ENCODE measurements at places on chromosomes 7 and 10. TPM values are rescaled to one million over a fixed set of nuclear protein-coding genes. Genes with fewer than 3 reads are reported as not detected.

DNA sequence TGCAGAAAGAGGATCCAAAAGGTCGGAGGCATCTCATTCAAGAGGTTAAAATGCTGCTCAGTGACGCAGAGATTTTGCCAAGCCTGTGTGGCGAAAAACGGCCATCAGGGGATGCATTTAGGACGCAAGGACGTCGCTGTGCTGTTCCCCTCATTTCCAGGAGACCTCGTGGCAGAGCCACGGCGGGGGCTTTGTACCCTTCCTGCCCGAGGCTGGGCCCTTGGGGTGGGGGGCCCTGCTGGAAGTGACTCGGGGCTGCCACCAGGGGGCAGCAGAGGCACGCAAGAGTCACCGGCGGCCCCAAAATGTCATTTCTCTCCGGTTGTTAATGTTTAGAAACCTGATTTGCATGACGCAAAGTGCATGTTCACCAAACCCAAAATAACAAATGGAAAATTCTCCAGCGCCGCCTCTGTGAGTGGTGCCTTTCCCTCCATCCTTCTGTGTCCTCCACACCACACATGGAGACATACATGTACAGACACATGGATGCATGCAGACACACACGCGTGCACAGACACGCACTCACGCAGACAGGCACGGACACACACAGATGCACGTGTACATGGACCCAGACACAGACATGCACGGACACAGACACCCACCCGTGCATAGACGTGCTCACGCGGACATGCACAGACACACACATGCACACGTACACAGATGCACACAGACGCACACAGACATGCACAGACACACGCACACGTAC is 51.0 kb upstream of the NKX6-2 start:
- DNase-seq, result peak; percentile 4
- H3K36me3 ChIP-seq, result no peaks in the 10 kb centered on the region
- no peak overlapping the region for H3K27ac ChIP-seq
- H3K4me1 ChIP-seq, result no peaks in the 10 kb centered on the region
- no peak overlapping the region for H3K4me3 ChIP-seq
- peaks cover 15% of the 10 kb centered on the region for H3K27me3 ChIP-seq

- H3K36me3 ChIP-seq, result no peaks in the 10 kb centered on the region
- H3K27ac ChIP-seq, result no peak overlapping the region
- H3K4me3 ChIP-seq, result no peak overlapping the region
- H3K4me1 ChIP-seq, result peaks cover 7% of the 10 kb centered on the region
Observed at GRCh38 chr10:24857031-24857725, 95.2 kb downstream of the PRTFDC1 start.

DNA sequence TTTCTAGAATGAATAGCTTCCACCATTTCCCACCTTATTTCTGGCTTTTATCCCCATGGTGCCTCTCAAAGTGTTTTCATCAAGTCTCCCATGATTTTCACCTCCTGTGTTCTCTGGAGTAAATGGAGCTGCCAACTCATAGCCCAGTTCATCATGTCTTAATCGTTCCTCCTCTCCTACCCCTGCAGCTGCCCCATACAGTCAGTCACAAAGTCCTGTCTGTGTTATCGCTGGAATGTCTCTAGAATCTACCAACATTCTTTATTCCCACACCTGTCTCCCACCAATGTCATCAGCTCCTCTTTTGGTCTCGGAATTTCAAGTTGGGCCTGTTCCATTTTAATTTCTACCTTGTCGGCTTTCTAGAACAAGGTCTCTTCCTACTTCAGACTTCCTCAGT is 178.9 kb downstream of the MLLT10 start:
- peaks cover 11% of the 10 kb centered on the region for H3K36me3 ChIP-seq
- DNase-seq, result no peak
- no peak overlapping the region for H3K4me3 ChIP-seq
- no peaks in the 10 kb centered on the region for H3K27me3 ChIP-seq
- no peak overlapping the region for H3K27ac ChIP-seq
- peaks cover 5% of the 10 kb centered on the region for H3K4me1 ChIP-seq

DNA sequence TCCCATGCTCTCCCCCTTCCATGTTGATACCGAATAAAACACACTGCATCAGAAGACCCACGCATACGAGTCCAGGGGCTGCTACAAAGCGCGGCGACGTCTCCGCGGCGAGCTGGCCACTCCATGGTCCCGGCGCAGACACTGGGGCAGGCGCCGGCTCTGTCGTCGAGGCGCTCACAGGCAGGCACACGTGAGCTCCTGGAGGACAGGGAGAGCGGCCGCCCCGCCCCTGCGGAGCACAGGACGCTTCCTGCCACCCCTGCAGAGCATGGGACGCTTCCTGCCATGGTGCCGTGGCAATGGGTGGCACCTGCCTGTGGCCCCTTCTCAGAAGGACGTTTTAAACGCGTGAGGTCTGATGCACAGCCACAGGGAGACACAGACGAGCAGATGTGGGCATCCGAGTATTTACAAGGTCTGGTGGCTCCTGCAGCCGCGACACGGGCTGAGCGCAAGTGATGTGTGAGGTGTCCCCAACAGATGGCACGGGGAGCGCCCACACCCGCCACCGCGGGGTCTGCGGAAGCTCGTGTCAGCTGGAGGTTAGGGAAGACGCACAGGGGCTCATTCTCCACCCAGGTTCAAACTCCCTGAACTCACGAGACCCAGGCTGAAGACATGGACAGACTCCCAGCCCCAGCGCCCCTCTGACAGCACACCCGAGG is 21.4 kb upstream of the GPR146 start:
- H3K27ac ChIP-seq, result no peak overlapping the region
- no peak overlapping the region for H3K4me3 ChIP-seq
- H3K27me3 ChIP-seq, result no peaks in the 10 kb centered on the region
- peaks cover 3% of the 10 kb centered on the region for H3K4me1 ChIP-seq
- H3K36me3 ChIP-seq, result peaks cover 36% of the 10 kb centered on the region

DNA sequence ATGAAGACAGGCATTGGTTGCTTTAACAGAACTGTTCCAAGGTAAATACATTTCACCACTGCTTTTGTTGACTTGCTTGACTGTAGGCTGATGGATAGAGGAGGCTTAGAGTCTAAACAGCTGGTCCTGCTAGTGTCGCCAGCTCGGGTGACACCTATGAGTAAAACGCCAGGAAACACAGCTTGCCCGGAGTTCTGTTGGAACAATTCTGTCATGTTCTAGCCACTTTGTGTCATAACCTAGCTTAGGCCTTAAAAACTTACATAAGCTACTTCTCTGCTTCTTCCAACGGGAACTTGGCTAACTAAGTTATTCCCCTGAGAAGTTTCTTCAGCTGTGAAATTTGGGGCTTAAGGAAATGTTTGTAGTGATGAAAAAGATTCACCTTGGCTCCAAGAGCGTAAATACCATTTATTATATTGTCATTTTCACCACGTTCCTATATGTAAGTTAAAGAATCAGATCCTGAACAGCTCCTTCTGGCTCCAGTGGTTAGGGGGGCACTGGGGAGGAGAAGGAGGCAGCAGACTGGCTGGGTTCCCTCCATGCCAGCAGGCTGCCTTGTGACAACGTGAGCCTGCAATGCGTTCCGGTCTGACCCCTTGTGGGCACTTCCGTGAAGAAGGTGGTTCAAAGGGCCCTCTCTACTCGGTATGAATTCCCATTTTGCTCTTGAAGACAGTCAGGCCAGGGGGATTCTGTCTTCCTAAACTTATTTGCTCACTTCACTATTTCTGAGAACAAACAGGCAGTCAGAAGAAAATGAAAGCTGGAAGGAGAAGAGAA is 253.2 kb downstream of the BMPER start:
- H3K36me3 ChIP-seq, result no peaks in the 10 kb centered on the region
- H3K27ac ChIP-seq, result no peak overlapping the region
- H3K4me1 ChIP-seq, result peaks cover 23% of the 10 kb centered on the region
- H3K4me3 ChIP-seq, result no peak overlapping the region

GRCh38 chr7:29207162-29207801 is 12.7 kb downstream of the CHN2 start:
- no peaks in the 10 kb centered on the region for H3K27me3 ChIP-seq
- H3K4me3 ChIP-seq, result no peak overlapping the region
- no peak overlapping the region for H3K27ac ChIP-seq
- H3K4me1 ChIP-seq, result no peaks in the 10 kb centered on the region

- peak; percentile 58 for DNase-seq
- peaks cover 12% of the 10 kb centered on the region for H3K4me1 ChIP-seq
- no peaks in the 10 kb centered on the region for H3K36me3 ChIP-seq
- no peak overlapping the region for H3K4me3 ChIP-seq
- no peaks in the 10 kb centered on the region for H3K27me3 ChIP-seq
Observed at GRCh38 chr10:22805304-22805703, 90.9 kb upstream of the PIP4K2A start.

- H3K27ac ChIP-seq, result peak overlapping the region; percentile 87
- peaks cover 28% of the 10 kb centered on the region for H3K4me1 ChIP-seq
- H3K27me3 ChIP-seq, result no peaks in the 10 kb centered on the region
- no peak for DNase-seq
- peak overlapping the region; percentile 98 for H3K4me3 ChIP-seq
- H3K36me3 ChIP-seq, result 0 out of 2 replicates have a peak, but pooled peaks cover 2% of the 10 kb centered on the region
Observed at GRCh38 chr10:97686301-97686961, 610 bp downstream of the AVPI1 start.

GRCh38 chr10:55137063-55137462 is 336.0 kb upstream of the PCDH15 start:
- H3K27ac ChIP-seq, result no peak overlapping the region
- no peaks in the 10 kb centered on the region for H3K36me3 ChIP-seq

DNA sequence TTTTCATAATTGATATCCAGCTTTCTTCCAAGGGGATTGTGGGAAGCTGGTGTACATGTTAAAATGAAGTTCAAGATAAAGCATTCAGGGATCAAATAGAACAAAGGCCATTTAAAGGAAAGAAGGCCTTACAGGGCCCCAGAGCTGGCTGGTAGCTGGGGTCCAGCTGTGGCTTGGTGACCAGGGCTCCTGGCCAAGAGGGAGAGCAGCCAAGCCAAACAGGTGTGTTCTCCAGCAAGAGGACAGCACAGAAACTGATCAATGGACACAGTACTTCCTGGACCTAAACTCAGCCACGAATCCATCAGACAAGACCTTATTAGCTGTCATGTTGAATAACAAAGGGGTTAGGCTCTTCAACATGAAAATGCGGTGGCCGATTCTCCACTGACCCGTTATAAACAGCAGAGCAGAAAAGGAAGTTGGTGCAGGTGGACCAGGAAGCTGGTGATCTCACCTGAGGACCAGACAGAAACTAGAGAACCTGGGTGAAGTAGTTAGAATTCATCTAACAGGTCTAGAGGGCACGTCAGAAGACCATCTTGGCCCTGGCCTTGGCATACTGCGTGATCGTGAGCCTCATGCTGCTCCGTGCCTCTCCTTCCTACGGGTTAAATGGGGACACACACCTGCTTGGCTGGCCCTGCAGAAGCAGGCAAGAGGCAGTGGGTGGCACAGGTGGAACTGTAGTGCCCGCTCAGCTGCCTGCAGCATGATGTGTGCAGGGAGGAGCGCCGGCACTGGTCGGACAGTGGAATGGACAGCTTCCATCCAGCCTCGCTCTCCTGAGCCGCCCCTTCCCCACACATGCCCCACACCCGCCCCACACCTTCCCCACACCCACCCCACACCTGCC is 53.8 kb downstream of the PARP12 start:
- H3K27me3 ChIP-seq, result peaks cover 12% of the 10 kb centered on the region
- no peaks in the 10 kb centered on the region for H3K36me3 ChIP-seq
- no peak for DNase-seq
- H3K4me3 ChIP-seq, result no peak overlapping the region
- H3K4me1 ChIP-seq, result no peaks in the 10 kb centered on the region

DNA sequence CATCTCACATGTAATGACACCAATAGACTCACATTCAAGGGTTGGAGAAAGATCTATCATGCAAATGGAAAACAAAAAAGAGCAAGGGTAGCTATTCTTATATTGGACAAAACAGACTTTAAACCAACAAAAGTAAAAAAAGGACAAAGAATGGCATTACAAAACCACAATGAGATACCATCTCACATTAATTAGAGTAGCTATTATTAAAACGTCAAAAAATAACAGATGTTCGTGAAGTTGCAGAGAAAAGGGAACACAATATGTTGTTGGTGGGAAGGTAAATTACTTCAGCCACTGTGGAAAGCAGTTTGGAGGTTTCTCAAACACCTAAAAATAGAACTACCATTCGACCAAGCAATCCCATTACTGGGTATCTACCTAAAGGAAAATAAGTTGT is 197.0 kb downstream of the SNX13 start:
- no peak overlapping the region for H3K27ac ChIP-seq
- no peak for DNase-seq
- H3K36me3 ChIP-seq, result no peaks in the 10 kb centered on the region
- peaks cover 2% of the 10 kb centered on the region for H3K27me3 ChIP-seq
- no peak overlapping the region for H3K4me3 ChIP-seq

GRCh38 chr10:131905603-131906268 is 4.9 kb downstream of the PPP2R2D start:
- peaks cover 11% of the 10 kb centered on the region for H3K36me3 ChIP-seq
- H3K27ac ChIP-seq, result no peak overlapping the region

NKX2-3 gene
- not detected for total RNA-seq

Measured in IMR-90 (cell line).